ENCODE measurements at places on chromosomes 11 and 22.

GRCh38 chr11:61542024-61542461 is 33.5 kb downstream of the LRRC10B start:
- peak; percentile 34 for DNase-seq

DNA sequence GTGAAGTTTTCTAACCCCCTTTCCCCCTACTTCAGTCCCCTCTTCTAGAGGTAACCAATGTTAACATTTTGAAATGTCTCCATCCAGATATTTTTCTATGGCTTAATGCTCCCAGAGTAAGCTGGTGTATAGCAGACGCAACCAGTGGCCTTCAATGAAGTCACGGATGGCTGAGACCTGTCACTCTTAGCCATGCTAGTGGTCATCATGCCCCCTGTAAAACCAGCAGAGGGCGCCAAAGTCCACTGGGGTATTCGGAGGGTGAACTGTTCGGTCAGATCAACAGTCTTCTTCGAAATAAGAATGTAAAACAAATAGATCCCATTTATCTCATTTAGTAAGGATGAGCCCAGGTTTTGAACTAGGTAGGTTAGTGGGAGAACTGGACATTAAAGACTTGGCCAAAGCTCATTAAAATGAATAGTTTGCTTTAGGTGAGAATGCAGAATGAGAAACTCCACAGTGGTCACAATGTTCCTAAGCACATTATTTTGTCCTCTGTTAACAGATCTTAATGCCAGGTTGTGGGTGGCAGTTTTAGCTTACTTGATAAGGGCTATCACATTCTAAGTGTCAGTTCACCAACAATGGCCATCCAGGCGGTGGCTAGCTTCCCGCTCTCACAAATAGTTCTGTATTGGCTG is 8.6 kb upstream of the MMP8 start:
- no peak for DNase-seq

DNA sequence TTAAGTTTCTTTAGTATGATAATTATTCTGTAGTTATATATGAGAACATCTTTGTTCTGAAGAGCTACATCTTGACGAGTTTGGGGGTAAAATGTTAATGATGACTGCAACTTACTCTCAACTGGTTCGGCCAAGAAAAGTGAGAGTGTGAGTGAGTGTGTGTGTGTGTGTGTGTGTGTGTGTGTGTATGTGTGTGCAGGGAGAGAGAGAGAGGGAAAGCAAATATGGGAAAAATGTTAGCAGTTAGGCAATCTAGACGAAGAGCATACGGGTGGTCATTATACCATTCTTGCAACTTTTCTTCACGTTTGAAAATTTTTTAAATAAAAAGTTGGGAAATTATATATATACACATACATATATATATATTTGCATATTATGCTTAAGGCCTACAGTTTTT is 18.3 kb upstream of the TMEM41B start:
- DNase-seq, result no peak

GRCh38 chr22:35792506-35792905 is 74.8 kb downstream of the APOL5 start:
- DNase-seq, result no peak

- peak; percentile 26 for DNase-seq
Observed at GRCh38 chr11:32052215-32052614, 38.7 kb upstream of the RCN1 start.

- no peak for DNase-seq
Observed at GRCh38 chr11:103624708-103625623, 411.5 kb upstream of the DDI1 start.
